ENCODE measurements at places on chromosomes 1 and 21. TPM values are rescaled to one million over a fixed set of nuclear protein-coding genes. Genes with fewer than 3 reads are reported as not detected.

GRCh38 chr1:18230840-18231239, 123.2 kb downstream of the IGSF21 start:
- no peak for DNase-seq

The OR2T2 gene
- polyA plus RNA-seq = not detected

GRCh38 chr1:3678361-3679097, 26.2 kb downstream of the TP73 start:
- no peak for DNase-seq

The SOX13 gene
- 51.0 TPM for polyA plus RNA-seq

GRCh38 chr1:244231193-244231571, 180.1 kb downstream of the ZBTB18 start:
- no peak for DNase-seq

The C1orf141 gene
- 0.24 TPM for polyA plus RNA-seq

GRCh38 chr1:160108888-160109662, 6.5 kb upstream of the ATP1A2 start:
- no peak for DNase-seq
